ENCODE measurements at places on chromosomes 1 and 21. TPM values are rescaled to one million over a fixed set of nuclear protein-coding genes. Genes with fewer than 3 reads are reported as not detected.

DNA sequence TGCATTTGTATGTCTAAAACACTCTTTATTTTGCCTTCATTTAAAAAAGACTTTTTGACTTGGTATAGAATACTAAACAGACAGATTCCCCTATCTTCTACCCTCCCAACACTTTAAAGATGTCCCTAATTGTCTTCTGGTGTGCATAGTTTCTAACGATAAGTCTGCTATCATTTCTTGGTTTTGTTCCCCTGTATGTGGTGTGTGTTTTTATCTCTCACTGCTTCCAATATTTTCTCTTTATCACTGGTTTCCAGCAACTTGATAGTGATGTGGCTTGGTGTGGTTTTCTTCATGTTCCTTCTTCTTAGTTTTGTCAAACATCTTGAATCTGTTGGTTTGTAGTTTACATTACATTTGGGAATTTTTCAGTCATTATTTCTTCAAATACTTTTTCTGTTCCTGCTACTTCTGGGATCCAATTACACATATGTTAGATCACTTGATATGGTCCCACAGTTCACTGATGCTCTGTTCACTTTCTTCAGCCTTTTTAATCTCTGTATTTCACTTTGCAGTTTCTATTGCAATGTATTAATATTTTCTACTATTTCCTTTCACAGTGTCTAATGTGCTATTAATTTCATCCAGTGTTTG lies 23.2 kb downstream of the F5 start:
- DNase-seq: no peak

- DNase-seq: no peak
Observed at GRCh38 chr21:14545906-14546480, at the start of gene SAMSN1. TSS of gene SAMSN1 (minus strand) at chr21:14546315. CDS start at chr21:14546261, 54 bp downstream.

Gene RGSL1
- total RNA-seq: not detected

Gene FCGR3A
- not detected for total RNA-seq

- DNase-seq: no peak
Observed at GRCh38 chr1:229434005-229434640, at the start of gene ACTA1. TSS of gene ACTA1 (minus strand) at chr1:229434094. CDS start at chr1:229433115, 979 bp downstream.

Gene HTR1D
- 1.6 TPM for total RNA-seq

DNA sequence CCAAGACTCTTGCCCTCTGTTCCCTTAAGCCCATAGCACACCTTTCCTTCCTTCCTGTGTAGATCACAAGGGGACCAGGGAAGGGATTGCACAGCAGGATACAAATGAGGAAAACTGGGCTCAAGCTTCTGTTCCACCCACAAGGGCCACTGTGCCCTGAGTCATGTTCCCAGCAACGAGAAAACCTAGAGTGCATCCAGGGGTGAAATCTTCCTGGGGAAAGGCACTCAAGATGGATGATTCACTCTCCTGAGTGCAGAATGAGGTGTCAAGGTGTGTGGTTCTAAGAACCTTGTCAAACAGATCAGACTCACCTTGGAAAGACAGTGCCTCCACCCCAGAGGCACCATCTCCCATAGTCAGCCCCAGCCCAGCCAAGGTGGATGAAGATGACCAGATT lies 40.7 kb upstream of the EYA3 start:
- DNase-seq: no peak

Gene GJA9
- not detected for total RNA-seq

GRCh38 chr1:151593730-151594129 lies 18.1 kb upstream of the SNX27 start:
- no peak for DNase-seq

Gene CCDC181
- 0.63 TPM for total RNA-seq

GRCh38 chr1:89994231-89994804 lies 592 bp upstream of the ZNF326 start:
- DNase-seq: no peak

DNA sequence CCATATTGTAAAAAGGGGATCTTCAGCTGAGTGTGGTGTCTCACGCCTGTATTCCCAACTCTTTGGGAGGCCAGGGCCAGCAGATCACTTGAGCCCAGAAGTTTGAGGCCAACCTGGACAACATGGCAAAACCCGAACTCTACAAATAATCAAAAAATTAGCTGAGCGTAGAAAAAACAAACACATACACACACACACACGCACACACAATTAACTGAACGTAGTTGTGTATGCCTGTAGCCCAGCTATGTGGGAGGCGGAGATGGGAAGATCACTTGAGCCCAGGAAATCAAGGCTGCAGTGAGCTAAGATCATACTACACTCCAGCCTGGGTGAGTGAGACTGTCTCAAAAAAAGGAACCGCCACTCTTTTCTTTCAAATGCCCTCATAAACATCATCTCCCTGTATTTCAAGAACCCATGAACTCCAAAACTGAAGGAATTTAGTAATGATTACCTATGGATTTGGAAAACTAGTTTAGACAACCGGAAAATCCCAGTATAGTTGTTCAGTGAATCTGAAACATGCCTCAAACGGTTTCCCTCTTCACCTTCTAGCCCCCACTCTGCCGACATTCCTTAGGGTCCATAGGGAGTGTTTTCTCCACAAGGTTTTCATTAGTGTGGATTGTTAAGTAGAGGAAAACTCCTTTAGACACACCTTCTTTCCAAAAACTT lies 4.5 kb downstream of the TXNIP start:
- DNase-seq: no peak

Measured in osteocyte (in vitro differentiated cells).